Activated CD4-positive, alpha-beta T cell treated with anti-CD3 and anti-CD28 coated beads for 4 hours (primary cell): ENCODE measurements at places on chromosomes 4 and X.
A peak's percentile ranks its signal among the peaks of the same experiment; 100 is the strongest.

DNA sequence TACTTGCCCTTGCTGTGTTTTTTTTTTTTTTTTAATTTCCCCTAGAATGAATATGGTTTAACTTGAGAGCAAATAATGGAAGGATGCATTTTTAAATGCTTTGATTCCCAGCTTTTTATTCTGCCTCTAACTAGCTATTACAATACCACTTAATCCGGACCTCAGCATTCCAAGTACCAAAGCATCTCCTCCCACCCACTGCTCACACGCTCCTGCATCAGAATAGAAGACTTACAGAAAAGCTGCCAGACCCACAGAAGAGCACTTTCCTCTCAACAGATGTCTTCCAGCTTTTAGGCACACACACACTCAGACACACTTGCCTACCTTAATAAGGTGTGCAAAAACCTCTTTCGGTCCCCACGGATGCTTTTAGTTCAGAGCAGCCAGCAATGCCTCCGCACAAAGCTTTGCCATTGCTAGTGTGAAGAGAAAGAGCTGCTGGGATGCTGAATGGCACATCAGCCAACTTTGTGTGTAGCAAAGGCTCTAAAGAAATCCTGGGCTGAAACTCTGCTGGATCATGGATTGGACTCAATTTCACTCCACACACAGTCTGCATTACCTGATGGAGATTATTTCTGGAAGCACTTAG is 1056.2 kb downstream of the DMD start:
- DNase-seq: no peak

DNA sequence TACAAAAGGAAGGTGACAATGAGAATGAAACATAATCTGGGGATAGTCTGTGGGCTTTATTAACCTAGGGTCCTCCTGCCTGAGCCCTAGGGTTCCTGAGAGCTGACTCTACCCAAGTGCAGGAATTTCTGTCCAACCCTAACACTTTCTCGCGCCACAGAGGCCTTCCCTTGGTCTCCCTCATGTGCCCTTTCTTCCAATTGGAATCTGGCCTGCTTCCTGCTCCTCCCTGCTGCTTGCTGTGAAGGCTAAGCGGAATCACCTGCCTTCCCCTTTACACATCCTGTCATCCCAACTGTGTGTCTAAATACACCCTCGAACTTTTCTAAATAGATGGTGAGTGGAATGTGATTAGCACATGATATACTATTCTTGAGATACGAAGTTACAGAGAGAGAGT is 5.9 kb downstream of the MAGEA11 start:
- DNase-seq: no peak

DNA sequence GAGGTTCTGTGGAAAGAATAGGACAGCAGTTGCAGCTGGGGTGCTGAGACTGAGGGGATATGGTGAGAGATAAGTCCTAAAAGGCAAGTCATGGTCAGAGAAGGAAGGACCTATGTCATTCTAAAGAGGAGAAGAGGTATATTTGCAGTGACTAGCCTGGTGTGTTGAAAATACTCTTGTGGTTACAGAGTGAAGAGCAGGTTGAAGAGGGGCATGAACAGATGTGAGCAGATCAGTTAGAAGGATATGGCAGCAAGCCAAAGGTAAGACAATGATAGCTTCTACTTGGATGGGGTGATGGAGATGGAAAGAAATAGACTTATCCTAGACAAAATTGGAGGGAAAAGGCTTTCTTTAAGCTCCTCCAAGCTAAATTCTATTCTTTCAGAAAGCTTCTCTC is 469.8 kb upstream of the CPEB2 start:
- DNase-seq: no peak

DNA sequence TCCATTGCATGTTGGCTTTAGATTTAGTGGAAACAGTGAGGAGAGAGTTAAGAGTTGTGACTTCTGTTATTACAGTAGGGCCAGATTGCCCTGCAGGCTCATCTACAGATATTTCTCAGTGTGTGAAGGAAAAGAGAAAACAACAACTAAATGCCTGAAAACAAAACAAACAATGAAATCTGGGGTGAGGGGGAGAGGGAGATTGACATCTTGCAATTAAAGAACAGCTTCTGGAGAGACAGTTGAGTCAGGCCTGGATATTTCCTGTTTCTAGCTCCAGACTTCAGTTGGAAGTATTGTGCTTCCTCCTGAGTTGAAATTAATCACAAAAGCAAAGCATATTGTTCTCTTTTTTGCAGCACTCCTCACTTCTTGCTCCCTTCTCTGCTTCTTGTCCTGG is 108.3 kb upstream of the SCML1 start:
- DNase-seq: no peak

DNA sequence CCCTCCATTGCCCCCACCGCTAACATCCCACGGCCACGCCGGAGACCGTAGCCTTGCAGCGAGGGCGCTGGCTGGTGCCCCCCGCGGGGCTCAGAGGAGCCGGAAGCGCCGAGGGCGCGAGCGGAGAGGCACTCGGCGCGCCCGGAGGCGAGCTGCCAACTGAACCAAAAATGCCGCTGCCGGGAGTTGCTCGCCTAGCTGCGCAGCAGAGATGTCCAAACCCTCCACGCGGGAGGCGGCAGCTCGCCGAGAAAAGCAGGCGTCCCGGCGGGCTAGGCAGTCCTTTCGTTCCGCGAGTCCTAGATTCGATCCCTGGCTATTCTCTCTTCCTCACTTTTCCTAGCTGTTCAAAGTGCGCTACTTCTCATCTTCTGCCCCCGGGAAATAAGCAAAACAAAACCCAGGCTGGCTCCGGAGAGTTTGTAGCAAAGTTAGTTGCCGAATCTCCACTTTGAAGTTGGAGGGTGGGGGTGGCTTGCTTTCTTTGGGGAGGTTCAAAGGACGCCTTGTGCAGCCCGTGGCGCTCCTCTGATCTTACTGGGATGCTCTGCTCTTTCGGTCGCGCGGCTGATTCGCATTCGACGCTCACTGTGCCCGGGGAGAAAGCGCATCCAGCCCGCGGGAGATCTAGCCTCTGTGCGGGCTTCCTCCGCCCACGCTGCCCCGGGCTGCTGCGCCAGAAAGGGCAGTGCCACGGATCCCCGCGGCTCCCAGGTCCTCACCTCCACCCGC is 723 bp downstream of the NKX6-1 start:
- no peak for DNase-seq

DNA sequence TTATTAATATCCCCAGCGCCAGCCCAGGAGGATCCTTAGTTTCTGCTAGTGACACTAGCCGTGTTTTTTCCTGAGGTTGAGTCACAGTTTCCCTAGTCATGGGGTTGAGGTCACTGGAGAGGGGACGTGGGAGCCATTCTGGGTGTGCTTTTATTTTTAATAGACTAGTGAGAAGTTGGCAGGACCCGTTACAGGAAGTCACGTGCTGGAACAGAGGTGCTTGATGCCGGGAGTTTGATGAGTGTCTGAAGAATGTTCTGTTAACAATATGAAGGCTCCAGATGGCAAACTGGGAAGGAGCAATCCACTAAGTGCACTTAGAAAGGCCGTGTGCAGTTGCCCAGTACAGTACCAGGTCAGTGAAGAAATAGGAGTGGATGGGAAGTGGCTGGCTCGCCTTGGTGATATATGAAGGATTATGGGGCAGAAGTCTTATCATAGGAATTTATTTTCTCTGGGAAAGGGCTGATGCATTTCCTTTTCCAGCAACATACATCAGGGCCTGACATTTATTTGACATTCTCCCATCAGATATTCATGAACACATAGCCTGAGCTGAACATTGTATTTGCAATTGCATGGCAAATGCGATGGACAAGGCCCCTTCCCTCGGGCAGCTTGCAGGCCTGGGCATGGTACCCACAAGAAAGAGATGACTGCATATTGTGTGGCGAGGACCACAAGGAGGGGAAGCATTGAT is 291.8 kb downstream of the FBXW7 start:
- no peak for DNase-seq

GRCh38 chr4:138158746-138159297 is 83.3 kb downstream of the SLC7A11 start:
- no peak for DNase-seq

DNA sequence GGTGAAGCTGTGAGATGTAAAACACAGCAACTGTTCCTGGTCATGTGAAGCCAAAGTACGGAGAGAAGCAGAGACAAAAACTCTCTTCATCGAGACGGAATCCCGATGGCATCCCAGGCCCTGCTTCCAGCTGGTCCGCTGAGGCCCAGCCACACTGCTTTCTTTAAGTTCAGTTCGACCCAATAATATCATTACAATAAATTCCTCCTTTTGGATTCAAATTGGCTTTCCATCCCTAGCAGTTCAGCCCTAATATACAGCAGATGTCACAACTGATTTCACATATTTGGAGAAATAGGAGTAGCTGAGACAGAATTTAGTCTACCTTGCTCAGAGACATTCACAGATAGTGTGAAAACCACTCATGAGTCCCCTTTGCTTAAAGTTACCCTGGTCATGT is 98.3 kb upstream of the SPRY1 start:
- no peak for DNase-seq

GRCh38 chr4:75891611-75892010 is 10.6 kb downstream of the PPEF2 start:
- DNase-seq: no peak

DNA sequence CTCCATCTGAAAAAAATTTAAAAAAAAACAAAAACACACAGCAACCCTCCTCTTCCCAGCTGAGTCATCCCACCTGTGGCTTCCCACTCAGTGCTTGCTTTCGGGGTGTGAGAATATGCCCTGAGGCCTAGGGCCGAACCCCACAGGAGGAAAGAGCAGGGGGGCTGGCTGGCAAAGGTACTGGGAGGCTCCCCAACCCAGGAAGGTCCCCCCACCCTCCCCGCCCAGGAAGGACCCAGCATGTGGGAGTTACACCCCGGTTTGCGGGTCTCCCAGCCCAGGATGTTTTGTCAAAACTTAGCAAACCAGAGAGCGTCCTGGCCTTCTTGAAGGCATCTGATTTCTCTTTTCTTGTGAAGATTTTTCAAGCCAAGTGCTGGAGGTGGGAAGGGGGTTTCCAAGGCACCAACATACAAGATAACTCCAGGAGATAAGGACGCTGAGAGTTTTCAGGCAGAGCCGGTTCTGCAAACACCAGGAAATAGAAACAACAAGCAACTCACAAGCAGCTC is 25.7 kb upstream of the CSF2RA start:
- DNase-seq: peak; percentile 54

DNA sequence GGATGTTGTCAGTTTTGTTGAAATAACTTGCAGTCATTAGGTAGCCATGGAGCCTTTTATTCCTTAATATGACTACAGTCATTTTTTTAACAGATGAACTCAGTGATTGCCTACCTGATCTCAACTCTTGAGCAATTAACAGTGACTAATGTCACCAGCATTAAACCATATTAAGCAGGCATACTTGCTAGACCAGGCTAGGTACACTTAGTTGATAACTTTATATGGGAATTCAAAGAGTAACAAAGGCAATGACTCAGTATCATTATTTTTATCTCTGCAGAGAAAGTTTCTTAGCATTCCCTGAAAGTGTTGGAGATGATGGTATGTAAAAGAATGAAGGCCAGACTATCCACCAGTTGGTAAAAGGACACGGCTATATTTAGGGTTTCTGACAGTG is at the start of gene C4orf54:
Gene C4orf54, minus strand, starts transcription at position 31 of the 400 bp plus-strand sequence. CDS start 3,180 bp downstream, outside the sequence.
- no peak for DNase-seq

DNA sequence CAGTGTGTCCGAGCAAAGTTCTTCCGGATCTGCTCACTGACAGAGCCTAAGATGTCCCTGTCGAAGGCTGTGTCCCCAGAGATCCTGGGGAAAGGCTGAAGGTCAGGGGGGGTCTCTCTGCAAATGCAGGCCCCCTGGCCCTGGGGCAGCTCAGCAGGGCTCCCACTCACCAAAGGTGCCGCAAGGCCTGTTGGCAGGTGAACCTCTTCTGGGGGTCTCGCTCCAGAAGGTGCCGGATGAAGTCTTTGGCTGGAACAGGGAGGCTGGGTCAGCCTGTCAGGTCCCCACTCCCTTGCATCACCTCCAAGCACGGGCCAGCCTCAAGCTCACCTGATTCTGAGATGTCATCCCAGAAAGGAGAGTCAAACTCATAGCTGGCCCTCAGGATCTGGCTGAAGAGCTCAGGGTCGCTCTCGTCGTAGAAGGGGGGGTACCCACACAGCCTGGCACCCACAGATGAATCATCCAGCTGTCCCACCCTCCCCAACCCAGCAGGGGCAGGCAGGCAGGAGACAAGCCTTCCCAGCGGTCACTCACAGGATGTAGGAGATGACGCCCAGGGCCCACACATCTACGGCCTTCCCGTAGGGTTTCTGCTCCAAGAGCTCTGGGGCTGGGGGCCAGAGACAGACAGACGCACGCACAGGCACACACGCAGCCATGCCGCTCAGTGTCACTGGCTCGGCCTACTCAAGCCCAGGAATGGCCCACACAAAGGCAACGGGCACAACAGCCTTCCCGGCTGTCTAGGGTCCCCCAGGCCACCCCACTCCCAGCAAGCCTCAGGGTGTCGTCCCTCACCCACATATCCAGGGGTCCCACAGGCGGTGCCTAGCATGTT is 2.6 kb downstream of the PNCK start:
- DNase-seq: no peak

GRCh38 chr4:146654687-146655520 is 16.2 kb downstream of the POU4F2 start:
- DNase-seq: no peak

- DNase-seq: no peak
Observed at GRCh38 chrX:145292218-145292617, 44.9 kb downstream of the SPANXN1 start.

DNA sequence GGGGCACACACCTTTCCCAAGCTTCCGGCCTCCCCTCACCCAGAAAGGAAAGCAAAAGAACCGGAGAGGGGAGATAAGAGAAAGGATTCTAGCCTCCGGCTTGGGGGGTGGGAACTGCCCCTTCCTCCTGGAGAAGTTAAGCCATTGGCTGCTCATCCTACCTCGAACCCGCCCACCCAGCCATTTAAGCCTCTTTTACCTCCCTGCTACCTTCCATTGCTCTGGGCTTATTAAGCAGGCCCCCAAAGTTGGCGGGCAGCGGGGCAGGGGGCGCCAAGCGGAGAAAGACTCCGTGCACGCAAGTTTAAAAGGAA is 2.3 kb downstream of the MAML3 start:
- peak; percentile 60 for DNase-seq

DNA sequence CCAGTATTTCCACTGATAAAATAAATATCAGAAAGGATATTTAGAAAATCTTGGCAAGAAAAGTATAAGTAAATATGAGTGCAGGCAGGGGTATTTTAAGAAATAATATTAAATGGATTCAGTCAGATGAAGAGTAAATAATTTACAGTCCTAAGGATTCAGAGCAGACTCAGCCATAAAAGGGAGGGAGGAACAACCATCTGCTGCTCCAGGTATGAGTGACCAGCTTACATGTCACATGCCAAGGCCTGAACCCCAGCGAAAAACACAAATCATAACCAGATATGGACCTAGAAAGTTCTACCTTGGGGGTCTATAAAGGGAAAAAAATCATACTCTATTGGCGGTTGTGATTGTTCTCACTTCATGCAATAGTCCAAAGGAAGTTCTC is 166.8 kb downstream of the COL4A6 start:
- no peak for DNase-seq

DNA sequence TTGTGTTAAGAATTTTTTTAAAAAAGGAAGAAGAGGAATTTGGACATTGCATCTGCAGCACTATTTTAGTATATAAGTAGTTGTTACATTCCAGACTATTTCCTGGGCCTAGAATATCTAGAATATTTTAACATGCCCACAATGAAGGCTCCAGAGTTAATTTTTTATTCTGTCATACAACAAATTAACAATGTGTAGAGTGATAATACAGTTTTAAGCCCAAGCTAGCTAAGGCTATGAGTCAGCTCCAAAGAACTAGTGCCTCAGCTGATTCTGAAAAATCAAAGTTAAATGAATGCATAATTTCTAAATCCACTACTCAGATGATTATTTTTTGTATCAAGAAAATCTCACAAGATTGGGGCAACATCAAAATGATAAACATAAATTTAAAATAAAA is 231.4 kb downstream of the PRDM5 start:
- DNase-seq: no peak
